Peyer's patch (tissue), 4 donors: ENCODE measurements at places on chromosomes 13 and 19. TPM values are rescaled to one million over a fixed set of nuclear protein-coding genes. Genes with fewer than 3 reads are reported as not detected.
A peak's percentile ranks its signal among the peaks of the same experiment; 100 is the strongest.

MEIOSIN gene
- not detected for total RNA-seq

- DNase-seq, result no peak
Observed at GRCh38 chr13:110471833-110472162, 89.7 kb downstream of the RAB20 start.

DNA sequence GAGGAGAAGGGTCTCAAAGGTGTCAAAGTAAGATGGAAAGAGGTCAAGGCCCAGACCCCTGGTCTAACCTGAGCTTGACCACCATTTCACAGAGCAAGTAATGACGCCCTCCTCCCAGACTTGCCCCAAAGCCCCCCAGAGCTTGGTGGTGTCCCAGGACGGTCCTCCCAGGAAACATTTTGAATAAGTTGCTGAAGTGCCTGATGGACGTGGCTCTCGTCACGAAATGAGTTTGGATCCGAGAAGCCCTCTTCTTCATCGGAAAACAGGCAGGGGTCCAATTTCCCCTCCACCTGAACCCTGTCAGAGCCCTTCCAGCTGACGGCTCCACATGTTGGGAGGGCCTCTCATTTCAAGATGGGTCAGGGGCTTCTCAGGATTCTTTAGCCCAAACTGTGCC, 54.5 kb upstream of the TPM4 start:
- no peak for DNase-seq

DNA sequence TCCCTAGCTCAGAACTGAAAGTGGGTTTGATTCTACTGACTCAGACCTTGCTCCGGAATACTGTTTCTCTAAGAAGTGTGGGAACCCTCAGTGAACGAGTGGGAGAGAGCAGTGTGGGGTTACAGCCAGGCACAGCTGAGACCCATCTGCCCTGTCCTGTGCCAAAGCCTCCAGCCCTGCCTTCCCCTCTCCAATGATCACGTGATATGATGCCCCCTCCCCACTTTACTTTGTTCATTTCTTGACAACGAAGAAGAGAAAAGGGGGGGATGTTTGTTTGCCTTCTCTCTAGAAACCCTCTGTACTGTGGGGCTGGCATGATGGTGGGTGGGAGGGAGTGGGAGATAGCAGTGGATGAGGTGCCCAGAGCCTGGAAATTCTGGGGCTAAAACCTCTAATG, 96.0 kb downstream of the RNASEH2B start:
- DNase-seq, result no peak

MUC16 gene
- not detected for total RNA-seq

ZNF221 gene
- 5.0 TPM for total RNA-seq

- DNase-seq, result no peak
Observed at GRCh38 chr13:64869539-64869938, 2360.6 kb downstream of the PCDH9 start.

DNA sequence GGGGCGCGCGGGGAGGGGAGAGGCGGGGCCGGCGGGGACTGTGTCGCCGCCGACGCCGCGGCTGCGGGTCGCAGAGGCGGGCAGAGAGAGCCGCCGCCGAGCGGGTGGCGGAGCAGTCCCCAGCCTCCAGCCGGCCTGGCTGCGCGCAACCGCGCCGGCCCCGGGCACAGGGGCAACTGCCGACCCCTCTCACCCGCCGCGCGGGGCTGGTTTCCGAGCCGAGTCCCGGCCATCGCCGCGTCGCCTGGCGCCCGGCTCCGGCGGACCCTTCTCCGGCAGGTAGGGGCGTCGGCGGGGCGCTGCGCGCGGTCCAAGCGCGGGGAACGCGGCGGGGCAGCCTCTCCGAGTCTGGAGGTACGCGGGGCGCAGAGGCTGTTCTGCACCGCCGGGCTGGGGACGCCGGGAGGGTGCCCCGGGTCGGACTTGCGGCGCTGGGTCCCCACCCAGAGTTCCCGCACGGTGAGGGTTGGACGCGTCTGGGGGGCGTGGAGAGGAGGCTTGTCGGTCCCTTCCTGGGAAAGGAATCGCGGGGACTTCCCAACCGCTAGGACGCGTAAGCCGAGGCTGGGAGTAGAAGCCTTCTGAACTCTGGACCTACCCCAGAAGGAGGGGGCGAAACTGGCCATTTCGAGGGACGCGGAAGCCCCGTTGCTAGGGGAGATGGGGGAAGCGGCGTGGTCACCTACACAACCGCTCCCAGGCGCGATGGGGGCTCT, 133.6 kb upstream of the MYO16 start:
- DNase-seq, result no peak

- DNase-seq, result peak; percentile 45
Observed at GRCh38 chr19:49690656-49691242, at the start of gene CPT1C. Gene CPT1C (plus strand): TSS chr19:49691116. CDS start chr19:49692253, 1,137 bp downstream.

GRCh38 chr13:27104606-27105005, 67.0 kb downstream of the USP12 start:
- DNase-seq, result no peak

- DNase-seq, result no peak
Observed at GRCh38 chr13:111252446-111253364, 67.7 kb upstream of the TEX29 start.

ACP7 gene
- not detected for total RNA-seq

NCAN gene
- total RNA-seq, result not detected

TSSK6 gene
- total RNA-seq, result 14.0 TPM

OR7A5 gene
- total RNA-seq, result not detected

C1QTNF9 gene
- not detected for total RNA-seq

CEBPA gene
- 87.2 TPM for total RNA-seq

DNA sequence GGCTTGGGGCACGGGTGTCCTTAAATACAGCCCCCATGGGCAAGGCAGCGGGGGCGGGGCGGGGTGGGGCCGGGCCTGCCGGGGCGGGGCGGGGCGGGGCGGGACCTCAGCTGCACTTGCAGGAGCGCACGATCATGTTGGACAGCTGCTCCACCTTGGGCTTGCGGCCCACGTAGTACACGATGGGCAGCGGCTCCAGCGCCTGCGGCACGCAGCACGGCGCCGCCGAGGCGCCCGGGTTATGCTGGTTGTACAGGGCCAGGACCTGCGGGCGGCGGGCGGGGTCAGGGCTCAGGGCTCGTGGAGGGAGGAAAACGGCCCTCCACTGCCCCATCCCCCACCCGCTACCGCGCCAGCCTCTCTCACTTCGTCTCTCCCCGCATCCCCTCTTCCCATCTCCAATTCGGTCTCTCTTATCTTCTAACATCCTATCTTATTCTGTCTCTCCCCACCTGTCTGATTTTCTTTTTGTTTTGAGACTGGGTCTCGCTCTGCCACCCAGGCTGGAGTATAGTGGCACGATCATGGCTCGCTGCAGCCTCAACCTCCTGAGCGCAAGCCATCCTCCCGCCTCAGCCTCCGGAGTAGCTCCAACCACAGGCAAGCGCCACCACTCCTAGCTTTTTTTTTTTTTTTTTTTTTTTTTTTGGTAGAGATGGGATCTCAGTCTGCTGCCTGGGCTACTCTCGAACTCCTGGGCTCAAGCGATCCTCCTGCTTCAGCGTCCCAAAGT, 21.1 kb downstream of the CCDC97 start:
- no peak for DNase-seq

DNA sequence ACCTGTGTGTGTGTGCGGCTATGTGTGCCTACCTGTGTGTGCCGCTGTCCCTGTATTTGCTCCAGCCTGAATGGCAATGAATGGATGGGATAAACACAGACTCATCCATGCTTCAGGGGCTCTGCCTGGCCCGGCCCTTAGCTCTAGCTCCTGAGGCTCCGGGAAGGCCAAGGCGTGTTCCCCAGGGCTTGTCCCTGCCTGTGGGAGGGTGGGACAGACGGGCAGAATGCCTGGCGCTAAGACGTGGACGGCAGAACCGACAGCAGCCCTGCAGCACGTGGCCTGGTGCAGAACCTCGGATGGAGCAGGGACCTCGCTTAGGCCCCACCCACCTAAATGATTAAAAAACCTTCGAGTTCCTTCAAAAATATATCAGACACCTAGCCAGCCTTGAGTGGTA, 57.8 kb upstream of the C13orf46 start:
- no peak for DNase-seq

- no peak for DNase-seq
Observed at GRCh38 chr19:27392027-27392632, 1820.8 kb downstream of the UQCRFS1 start.

SSC5D gene
- total RNA-seq, result 5.0 TPM

- DNase-seq, result no peak
Observed at GRCh38 chr19:19884583-19884982, 16.2 kb upstream of the ZNF93 start.

GRCh38 chr13:102002287-102002686, 399.6 kb downstream of the FGF14 start:
- no peak for DNase-seq

- no peak for DNase-seq
Observed at GRCh38 chr19:29624489-29625185, 18.6 kb downstream of the POP4 start.

ZNF304 gene
- 2.9 TPM for total RNA-seq

OLFM2 gene
- total RNA-seq, result 5.3 TPM
